ENCODE measurements at places on chromosomes 16 and 17.

DNA sequence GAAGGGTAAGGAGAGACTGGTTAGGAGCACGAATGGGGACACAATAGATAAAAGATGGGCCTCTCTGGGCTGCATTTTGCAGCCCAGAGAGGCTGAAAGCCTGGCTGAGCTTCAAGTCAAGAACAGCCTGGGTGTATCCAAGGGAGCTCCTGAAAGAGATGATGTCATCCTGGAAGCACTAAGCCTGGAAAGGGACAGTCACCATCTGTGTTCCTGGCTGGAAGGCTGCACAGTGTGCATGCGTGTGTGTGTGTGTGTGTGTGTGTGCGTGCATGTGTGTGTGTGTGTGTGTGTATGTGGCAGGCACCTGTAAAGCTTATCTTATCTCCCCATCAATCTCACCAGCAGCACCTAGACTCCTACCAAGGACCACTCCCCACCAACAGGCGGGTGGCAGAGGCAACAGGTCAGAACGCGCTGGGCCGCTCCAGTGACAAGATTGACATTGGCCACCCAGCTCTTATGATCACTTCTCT is 44.1 kb downstream of the COG7 start:
- no peak for DNase-seq

GRCh38 chr16:58644108-58644507 is 14.5 kb upstream of the CNOT1 start:
- no peak for DNase-seq

GRCh38 chr16:88853325-88853941 is 3.3 kb downstream of the GALNS start:
- no peak for DNase-seq

- no peak for DNase-seq
These were observed 167.4 kb upstream of the CACNG5 start for GRCh38 chr17:66667491-66668030.

- DNase-seq: no peak
These were observed 4.5 kb downstream of the CBX8 start for GRCh38 chr17:79792341-79792871.

DNA sequence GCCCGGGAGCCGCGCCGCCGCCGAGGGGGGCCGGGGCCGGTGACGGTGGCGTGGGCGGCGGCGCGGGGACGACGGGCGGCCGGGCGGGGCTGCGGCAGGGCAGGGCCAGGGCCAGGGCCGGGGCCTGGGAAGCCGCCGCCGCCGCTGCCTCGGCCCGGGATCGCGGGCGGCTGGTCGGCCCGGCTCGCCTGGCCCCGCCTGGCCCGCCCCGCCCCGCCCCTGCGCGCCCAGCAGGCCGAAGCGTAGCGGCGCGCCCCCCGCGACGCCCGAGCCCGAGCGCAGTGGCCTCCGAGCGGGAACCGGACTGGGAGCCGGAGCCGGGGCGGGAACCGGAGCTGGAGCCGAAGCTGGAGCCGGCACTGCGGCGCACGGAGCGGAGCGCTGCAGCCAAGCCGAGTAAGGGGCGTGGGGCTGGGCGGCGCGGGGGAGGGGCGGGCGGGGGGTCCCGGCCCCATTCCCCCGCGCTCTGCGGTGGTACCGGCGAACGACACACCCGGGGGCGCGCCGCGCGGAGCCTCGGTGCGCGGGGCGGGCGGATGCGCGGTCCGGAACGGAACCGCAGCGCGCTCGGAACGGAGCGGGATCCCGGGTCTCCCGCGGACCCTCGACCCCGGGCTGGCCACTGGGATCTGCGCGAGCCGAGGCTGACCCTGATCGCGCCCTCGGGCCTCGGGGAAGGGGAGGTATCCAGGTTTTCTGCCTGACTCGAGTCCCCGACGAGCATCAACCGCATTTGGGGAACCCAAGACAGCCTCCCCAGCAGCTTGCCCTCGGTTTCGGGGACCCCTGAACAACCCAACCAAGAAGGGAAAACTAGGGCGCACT is at the start of gene BEAN1:
BEAN1 (plus strand) TSS at position 260 of the 825 bp plus-strand sequence. CDS start 10,382 bp downstream, outside the sequence.
- no peak for DNase-seq

DNA sequence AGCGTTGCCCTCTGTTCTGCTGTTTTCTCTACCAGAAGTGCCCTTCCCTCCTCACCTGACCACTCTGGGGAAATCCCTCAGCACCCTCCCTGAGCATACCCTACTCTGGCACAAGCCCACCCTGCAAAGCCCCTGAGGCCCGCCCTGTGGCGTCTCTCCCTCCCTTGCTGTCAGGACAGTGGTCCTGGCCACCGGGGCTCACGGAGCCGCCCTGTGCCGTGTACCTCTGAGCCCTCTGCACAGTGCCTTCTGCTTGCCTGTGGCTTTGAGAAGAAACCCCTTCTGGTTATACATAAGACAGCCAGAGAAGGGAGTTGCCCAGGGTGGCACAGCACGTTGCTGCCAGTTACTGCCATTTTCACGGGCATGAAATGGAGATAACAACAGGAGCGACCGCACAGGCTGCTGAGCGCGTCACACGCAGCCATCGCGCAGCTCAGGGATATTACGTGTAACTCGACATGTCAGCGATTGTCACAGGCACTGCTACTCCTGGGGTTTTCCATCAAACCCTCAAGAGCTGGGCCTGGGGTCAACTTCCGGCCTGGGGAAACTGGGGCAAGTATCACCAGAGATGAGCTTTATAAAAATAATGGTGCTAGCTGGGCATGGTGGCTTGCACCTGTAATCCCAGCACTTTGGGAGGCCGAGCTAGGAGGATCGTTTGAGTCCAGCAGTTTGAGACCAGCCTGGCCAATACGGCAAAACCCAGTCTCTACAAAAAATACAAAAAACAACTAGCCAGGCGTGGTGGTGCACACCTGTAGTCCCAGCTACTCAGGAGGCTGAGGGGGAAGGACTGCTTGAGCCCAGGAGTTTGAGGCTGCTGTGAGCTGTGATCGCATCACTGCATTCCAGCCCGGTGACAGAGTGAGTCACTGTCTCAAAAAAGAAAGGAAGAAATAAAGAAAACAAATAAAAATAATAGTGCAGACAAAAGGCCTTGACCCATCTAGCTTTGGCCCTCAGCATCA is 14.8 kb downstream of the SCGB1C2 start:
- no peak for DNase-seq

DNA sequence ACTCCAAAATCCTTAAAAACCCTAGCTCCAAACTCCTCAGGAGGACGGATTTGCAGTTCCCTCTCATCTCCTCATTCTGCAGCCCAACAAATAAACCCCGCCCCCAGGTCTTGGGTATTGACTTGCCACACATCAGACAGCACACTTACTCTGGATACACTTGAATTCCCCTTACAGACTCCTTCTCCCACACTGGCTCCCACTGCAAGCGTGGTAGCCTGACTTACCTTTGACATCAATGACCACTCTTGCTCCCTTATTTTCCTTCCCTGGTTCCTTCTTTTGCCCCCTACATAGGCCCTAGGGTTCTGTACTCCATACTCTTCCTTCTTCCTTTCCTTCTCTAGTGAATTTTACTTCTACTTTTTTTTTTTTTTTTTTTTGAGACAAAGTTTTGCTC is 7.5 kb downstream of the RFFL start:
- no peak for DNase-seq

DNA sequence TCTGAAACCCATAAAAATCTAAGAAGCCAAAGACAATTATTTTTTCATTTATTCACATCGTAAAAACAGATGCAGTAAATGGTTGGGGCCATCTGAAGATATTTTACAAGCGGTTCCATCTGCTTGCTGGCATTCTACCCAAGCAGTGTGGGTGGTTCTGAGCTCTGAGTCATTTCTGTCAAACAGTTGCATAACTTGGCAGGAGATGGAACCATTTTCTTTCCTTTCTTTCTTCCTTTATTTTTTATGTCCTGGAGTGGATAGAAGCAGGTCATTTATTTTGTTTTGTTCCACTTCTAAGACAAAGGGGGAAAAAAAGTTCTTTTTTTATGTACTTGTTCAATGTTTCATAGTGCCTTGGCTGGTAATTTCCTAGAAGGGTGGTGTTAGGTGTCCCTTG is 1151.9 kb upstream of the GOT2 start:
- no peak for DNase-seq

GRCh38 chr17:18142417-18142816 is 33.9 kb downstream of the MYO15A start:
- DNase-seq: no peak

GRCh38 chr16:87608400-87608985 is 6.2 kb downstream of the JPH3 start:
- DNase-seq: no peak

- no peak for DNase-seq
These were observed 129.5 kb downstream of the ANKRD11 start for GRCh38 chr16:89360760-89361435.

- DNase-seq: no peak
These were observed 36.7 kb downstream of the SMG6 start for GRCh38 chr17:2266865-2267228.

GRCh38 chr17:49191409-49191916 is 18.9 kb downstream of the GNGT2 start:
- no peak for DNase-seq

- DNase-seq: no peak
These were observed 68.9 kb upstream of the HNF1B start for GRCh38 chr17:37813751-37814150.

GRCh38 chr17:18856570-18856915 is 1.4 kb upstream of the PRPSAP2 start:
- no peak for DNase-seq

- DNase-seq: no peak
These were observed 21.2 kb upstream of the MON1B start for GRCh38 chr16:77169650-77170236.

GRCh38 chr16:427250-427649 is 1.8 kb downstream of the RAB11FIP3 start:
- no peak for DNase-seq

GRCh38 chr16:83953796-83954576 is 946 bp downstream of the OSGIN1 start:
- DNase-seq: no peak

DNA sequence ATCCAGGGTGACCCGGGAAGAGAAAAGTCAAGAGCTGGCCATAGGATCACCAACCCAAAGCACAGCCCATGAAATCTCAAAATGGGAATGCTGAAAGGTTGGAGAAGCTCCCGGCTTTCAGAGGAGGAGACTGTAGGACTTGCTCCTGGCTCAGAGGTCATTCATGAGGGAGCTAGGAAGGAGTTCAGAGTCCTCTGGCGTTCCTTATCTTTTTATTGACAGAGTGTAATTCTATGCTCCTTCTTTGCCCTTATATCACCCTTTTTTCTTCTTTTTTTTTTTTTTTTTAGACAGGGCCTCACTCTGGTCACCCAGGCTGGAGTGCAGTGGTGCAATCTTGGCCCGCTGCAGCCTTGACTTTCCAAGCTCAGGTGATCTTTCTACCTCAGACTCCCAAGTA is 27.3 kb upstream of the CNOT1 start:
- DNase-seq: no peak

GRCh38 chr17:35236821-35237220 is 6.1 kb upstream of the SLFN5 start:
- no peak for DNase-seq

- DNase-seq: no peak
These were observed 25.4 kb downstream of the GJD3 start for GRCh38 chr17:40338941-40339649.

GRCh38 chr17:79830303-79830702 is 8.9 kb downstream of the CBX4 start:
- no peak for DNase-seq

DNA sequence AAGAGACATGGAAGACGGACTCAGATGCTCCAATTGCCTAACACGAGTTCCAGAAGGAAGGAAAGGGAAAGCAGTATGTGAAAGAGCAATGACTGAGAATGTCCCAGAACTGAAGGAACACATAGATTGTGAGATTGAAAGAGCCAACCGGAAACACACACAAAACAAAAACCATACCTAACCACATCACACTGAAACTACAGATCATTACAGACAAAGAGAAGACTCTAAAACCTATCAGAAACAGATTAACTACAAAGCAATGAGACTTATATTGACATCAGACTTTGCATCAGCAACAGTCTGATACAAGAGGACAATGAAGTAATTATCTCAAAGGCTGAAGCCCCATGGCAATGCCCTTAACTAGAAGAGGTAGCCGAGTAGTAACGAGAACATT is 45.6 kb upstream of the CLEC18B start:
- DNase-seq: no peak

- no peak for DNase-seq
These were observed 17.5 kb downstream of the CACNG3 start for GRCh38 chr16:24273508-24274182.

- DNase-seq: no peak
These were observed 1.9 kb downstream of the FOXL1 start for GRCh38 chr16:86580063-86580790.

DNA sequence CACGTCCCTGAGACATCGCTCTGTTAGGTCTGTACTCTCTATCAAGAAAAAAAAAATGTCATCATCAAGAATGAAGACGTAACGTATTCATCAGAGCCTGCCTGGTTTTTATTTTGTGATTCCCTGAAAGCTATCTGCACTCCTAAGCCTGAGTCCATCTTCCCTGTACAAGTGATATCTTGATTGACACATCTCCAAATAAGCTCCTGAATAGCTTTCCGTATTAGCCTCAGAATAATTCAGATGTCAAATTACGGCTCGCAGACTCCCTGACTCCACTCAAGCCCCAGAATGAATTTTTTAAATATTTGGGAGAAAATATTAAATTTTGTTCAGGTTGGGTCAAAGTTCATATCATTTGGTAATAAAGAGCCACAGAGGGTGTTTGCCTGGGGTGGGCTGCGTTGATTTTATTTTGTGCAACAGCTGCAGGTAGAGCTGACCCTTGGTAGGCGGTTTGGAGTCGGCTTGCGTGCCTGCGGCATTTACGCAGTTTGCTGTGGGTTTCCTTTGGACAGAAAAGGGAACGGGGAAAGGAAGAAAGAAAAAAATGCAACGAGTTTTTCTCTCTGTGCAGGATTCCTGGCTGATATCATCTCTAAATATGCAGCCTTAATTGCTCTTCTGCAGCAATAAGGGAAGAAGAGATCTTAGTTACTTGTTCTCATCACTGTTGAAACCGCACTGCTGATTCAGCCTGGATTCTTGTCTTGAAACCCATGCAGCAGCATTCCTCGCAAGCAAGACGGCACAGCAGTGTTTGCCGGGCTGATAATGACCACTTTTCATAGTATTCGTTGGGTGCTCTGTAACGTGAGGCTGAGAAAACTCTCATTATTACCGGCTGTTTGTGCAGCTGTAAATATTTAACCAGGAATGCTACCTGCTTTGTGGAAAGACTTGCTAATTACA is 114.7 kb downstream of the IRX3 start:
- no peak for DNase-seq

DNA sequence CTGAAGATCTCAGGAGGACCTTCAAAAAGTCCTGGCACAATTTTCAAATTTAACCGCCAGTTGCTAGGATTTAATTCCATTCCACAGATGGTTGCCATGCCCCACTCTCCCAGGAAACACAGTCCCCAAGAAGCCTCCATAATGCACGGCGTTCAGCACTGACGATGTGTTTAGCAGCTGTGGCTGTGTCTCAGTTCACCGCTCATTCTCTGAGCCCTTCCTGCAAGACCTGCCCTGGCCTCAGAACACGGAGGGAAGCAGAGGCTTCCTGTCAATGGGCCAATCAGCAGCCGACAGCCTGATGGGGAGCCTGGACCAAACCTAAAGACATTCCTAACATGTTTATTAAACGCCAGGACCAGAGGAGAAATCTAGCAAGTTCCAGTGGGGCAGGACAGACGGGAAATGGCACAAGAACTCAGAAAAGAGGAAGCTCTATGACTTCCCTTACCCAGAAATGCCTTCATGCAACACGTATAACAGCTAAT is 4.9 kb downstream of the MYLK3 start:
- no peak for DNase-seq

GRCh38 chr16:30892670-30893416 is 1.0 kb downstream of the BCL7C start:
- no peak for DNase-seq

Data from NCI-H1048 (cell line).